ENCODE measurements at places on chromosomes 11 and 22.

GRCh38 chr11:108160970-108161566 is 39.7 kb downstream of the ACAT1 start:
- DNase-seq: no peak

- no peak for DNase-seq
These were observed 14.7 kb downstream of the TOM1 start for GRCh38 chr22:35314161-35314942.

DNA sequence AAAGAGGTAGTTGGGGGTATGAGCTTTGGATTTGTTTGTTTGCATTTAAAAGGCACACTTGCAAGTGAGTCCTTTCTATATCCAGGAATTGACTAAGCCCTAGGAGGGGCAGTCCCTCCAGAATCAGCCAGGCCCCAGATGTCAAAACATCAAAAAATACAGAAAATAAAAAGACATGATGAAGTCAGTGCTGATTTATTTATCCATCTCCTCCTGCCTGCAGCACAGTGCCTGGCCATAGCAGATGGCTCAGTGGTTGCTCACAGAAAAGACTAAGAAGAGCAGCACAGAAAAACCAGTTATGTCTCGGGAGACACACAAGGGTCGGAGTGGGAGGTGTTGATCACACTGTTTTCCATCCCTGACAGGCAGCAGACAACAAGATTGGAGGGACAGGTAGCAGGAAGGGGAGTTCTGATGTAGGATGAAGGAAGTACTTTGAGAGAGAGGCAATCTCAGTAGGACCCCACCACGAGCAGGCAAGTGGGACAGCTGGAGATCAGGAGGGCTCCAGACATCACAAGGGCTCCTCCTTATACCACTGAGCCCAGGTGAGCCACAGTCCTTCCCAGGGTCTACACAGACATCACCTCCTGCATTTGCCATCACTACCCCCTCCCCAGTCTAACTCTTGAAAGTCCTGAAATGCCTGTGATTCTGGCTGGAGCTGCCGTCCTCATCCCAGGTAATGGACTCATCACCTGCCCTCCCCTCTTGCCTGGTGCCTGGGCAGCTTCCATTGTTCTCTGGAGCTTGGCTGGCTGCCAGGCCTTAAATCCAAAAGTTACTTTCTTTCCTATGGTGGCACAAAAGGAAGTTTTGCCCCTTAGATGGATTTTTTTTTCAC is 32.3 kb downstream of the TMPRSS5 start:
- DNase-seq: no peak

GRCh38 chr22:37045958-37046357 is 5.6 kb upstream of the KCTD17 start:
- DNase-seq: peak; percentile 65

GRCh38 chr22:46082633-46083032 is 67.7 kb upstream of the PPARA start:
- no peak for DNase-seq

GRCh38 chr11:17486646-17487045 is 10.0 kb upstream of the ABCC8 start:
- no peak for DNase-seq

DNA sequence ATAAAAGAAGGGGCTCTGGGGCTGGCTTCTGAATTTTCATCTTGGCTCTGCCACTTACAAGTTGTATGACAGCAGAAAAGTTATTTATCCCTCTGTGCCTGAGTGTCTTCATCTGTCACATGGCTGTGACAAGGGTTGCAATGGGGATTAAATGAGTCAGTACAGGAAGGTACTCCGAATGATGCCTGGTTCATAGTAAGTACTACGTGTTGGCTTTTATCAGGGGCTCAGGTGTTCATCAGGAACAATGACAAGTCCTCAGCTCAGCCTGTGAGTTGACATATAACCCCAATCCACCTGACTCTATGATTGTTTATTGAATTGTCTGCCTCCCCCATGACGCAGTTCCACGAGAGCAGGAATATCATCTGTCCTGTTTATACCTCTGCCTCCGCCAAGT is 45.7 kb downstream of the PAMR1 start:
- DNase-seq: no peak

GRCh38 chr11:23425381-23425780 is 565.1 kb upstream of the CCDC179 start:
- no peak for DNase-seq

DNA sequence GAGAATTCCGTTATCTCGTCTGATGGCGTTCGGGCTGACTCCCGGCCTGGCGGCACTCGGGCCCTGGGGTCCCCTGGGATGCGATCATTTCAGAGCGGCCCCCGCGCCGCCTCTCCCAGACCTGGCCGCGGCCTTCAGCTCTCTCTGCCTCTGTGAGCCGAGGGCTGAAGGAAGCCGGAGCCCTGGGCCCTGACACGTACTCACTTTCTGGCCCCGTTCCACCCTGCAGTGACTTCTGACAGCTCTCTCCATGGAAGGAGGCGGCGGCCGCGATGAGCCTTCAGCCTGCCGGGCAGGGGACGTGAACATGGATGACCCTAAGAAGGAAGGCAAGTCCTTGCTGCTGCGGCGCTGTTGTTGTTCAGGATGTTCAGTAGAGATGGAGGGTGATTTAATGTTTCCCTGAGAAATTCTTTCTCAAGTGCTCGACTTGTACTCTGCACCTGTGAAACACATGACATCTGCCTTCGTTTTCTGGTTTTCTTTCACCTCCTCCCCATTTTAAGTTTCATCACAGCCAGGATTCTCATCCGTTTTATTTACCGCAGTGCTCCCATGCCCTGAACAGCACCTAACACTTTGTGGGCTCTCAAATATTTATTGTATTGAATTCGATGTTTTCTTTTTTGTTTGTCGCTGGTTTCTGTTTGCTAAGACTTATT is 612 bp downstream of the GTSE1 start:
- peak; percentile 16 for DNase-seq

DNA sequence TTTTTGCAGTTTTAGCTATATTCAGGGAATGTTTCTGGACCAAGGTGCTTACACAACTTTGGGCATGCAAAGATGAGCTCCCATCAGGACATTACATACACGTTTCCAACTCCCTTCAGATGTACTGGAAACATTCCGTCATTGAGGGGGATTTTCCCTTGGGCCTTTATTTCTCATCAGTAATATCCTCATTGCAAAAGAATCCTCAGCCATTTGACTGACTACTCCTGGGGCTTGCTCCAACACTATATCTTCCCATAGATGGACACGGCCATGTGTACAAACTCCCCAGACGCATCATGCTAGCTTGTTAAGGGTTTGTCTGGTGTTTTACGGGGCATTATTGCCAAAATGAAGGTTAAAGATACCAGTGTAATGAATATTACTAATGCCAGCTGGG is 59.3 kb upstream of the NUP160 start:
- peak; percentile 94 for DNase-seq

DNA sequence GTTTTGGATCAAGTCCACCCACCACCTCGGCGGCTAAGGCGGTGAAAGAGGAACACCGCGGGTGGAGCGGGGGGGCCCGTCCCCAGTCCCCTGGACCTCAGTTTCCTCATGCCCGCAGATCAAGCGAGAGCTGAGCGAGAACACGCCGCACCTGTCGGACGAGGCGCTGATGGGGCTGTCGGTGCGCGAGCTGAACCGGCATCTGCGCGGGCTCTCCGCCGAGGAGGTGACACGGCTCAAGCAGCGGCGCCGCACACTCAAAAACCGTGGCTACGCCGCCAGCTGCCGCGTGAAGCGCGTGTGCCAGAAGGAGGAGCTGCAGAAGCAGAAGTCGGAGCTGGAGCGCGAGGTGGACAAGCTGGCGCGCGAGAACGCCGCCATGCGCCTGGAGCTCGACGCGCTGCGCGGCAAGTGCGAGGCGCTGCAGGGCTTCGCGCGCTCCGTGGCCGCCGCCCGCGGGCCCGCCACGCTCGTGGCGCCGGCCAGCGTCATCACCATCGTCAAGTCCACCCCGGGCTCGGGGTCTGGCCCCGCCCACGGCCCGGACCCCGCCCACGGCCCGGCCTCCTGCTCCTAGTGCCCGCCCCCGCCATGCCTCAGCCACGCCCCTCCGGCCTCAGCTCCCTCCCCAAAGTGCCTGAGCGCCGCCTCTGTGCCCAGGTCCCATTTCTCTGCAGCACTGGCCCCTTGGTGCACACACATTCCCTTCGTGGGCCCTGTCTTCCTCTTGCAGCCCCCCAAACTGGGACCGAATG is 12.7 kb downstream of the MAFF start:
- peak; percentile 61 for DNase-seq
